ENCODE measurements at places on chromosomes 1 and 21.
A peak's percentile ranks its signal among the peaks of the same experiment; 100 is the strongest.

DNA sequence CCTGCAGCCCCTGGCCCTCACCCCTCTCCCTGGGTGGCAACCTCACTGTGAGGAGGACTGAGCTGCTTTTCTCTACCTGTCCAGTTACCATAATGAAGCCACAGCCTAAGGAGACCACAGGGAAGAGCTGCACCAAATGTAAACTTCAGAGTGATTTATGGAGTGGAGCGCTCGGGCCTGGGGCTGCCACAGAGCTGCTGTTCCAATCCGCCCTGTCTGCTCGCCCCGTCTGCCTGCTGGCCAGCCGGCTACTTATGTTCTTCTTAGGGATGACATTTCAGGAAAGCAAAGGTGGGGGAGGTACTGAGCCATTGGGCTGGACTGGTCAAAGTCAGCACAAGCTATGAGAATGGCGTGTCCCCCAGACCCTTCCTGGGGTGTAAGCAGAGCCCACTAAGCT is 17.9 kb downstream of the SYT6 start:
- no peak for DNase-seq

GRCh38 chr1:84164567-84165021 is 20.5 kb downstream of the PRKACB start:
- no peak for DNase-seq

GRCh38 chr1:237012788-237013383 is 8.6 kb upstream of the MT1HL1 start:
- no peak for DNase-seq

DNA sequence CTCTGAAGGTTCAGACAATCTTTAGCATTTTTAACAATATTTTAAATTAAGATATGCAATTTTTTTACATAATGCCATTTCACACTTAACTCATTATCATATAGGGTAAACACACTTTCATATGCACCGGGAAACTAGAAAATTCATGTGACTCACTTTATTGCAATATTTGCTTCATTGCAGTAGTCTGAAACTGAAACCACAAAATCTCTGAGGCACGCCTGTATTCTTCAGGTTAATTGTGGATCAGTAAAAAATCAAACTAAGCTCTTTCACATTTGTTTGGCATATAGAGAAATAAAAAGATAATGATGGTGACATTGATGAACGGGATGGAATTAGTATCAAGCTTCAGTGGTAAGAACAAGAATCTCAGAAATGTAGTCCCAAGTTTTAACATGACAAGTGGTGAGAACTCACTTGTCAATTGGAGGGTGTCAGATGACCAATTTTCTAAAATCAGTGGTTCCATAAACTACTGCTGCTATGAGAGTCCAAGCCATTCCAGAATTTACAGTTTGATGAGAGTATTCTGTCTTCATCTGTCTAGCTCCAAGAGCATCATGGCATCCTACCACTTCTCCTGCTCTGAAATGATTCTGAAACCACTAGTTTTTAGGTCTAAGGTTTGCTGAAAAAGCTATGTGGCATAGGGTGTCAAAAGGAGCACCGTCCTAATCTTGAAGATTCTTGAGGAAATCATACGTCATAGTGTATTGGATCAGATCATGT is 281.0 kb downstream of the PTPRC start:
- DNase-seq, result no peak

GRCh38 chr1:40783001-40783905 is at the start of gene KCNQ4:
KCNQ4 (plus strand) TSS chr1:40783787; CDS start chr1:40784094, 307 bp downstream.
- DNase-seq, result no peak

DNA sequence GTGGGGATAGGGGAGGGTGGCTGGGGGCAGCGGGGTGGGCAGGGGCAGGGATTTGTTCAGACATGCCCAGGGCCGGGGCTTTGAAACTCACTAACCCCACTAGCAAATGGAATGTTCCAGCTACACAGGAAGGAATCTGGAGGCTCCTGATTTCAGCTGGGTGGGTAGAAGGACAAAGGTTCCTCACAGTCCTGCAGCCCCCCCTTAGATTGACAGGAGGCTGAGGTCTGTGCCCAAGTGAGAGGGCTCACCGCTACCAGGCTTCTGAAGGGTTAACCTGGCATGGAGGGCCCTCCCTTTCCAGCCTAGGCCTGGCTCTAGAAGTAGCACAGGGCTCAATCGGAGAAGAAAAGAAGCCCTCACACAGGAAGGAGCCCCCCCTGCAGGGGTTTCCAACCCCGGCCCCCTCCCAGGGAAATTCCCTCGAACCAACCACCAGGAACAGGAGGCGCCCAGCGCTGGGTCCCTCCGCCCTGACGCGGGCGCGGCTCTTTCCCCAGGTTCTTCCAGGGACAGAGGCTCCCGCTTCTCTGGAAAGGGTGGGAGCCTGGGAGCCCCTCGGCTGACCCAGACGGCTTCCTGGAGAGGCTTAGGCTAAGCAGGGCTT is 3.3 kb downstream of the EPHA2 start:
- no peak for DNase-seq

DNA sequence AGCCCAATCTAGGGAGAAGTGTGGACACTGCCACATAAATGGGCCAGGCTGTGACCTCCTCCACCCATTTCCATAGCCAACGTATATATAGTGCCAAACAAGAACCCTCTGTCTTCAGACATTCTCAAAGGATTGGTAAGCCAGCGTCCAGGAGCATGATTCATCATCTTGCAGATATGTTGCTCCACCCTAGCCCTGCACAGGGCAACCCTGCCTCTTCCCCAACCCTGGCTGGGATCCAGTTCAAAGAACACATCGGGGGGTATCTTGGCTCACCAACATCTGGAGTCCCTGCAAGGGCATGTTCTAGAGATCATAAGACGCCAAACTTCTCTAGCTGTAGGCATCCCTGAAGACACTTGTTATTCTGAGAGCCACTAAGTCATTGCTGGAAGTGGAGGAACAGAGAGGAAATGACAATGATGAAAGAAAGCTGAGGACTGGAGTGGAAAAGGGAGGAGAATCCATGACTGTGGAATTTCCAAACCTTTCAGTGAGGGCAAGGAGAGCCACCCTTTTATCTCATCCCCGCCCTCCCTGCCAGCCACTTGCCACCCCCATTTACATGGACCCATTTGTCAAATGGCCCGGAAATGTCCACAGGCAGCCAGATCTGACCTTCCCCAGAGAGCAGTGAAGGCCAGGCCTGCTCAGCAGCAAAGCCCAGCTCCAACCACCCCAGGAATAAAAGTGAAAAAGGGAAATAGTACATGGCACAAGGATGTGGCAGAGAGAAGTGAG is 144.1 kb upstream of the CTTNBP2NL start:
- no peak for DNase-seq

GRCh38 chr1:236819856-236820255 is 24.8 kb downstream of the MTR start:
- no peak for DNase-seq

DNA sequence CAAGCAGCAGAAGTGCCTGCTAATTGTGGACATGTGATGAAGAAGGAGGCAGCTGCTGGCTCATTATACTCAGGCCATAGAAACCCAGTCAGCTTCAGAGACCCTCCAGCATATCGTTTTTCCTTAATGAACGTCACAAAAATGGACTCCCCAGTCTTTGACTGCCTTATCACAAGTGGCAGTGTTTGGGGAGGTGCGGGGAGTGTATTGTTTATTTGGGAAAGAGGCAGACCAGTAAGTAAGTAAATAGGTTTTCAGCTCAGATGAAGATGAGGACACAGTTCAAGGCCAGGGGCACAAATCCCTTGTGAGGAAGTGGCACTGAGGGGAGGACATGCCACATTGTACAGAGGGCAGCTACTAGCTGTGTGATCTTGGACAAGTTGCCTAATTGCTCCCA is 43.5 kb upstream of the NRDC start:
- no peak for DNase-seq

DNA sequence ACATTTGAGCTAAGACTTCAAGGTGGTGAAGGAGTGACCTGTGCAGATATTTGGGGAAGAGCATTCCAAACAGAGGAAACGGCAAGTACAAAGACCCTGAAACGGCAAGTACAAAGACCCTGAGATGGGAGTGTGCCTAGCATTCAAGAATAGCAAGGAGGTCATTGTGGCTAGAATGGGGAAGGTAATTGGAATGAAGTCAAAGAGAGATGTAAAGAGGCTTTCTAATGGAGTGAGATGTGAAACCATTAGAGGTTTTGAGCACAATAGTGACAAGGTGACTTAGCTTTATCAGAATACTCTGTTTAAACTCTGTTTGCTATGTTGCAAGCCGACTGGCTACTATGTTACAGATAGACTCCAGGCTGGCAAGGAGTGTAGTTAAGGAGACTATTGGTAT is 4.4 kb downstream of the CDC7 start:
- DNase-seq, result no peak

DNA sequence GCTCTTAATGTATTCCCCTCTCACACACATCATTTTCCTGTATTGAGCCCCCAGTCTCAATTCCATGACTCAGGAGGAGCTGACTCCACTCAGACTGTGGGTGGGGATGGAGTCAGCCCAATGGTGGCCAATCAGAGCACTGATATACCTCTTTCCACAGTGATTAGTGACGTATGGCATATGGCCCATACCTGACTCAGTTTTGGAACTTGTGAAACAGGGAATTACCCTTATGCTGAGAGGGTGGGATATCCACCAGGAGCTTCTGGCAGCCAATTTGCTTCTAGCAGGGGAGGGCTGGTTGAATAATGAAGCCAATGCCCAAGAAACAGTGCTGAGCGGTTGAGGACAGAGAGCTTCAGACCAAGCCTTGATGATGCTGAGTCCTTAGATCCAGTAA is 86.4 kb upstream of the SPATA6 start:
- DNase-seq, result no peak

DNA sequence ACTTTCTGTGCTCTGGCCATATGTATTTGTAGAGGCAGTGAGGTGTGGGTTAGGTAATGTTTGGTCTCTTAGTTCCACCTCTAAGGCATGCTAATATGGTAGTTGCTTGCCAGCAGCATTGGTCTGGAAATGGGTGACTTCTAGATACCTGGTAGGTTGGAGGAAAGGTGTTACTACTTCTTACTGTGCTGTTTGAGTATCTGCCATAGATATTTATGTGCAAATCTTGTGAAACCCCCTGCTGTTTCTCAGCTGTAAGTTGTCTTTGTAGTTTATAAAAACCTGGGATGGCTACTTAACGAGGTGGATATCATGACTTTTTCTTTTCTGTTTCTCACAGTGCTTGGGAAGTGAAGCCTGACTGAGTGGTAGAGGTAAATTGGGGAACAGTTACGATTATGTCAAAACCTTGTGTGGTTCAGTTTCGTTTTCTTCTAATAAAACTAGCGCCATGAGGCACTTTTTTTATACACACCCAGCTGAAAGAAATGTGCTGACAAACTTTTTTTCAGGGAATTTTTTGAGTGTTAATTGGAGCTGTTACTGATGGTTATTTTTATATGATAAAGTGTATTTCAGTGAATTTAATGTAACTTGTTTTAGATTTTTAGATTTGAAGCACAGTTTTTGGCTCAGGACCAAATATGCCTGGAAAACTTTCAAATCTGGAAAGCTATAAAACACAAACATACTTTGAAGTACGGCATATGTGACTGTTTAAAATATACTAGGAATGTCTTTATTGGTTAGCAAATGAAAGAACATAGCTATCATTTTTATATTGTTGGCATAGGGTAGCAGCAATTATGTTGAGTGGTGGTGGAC is 42.1 kb downstream of the CAMSAP2 start:
- peak; percentile 18 for DNase-seq

- DNase-seq, result peak; percentile 15
Measured at GRCh38 chr21:35358008-35358407, 308.9 kb upstream of the RUNX1 start.

- DNase-seq, result no peak
Measured at GRCh38 chr1:217096200-217096599, 373.0 kb upstream of the ESRRG start.

DNA sequence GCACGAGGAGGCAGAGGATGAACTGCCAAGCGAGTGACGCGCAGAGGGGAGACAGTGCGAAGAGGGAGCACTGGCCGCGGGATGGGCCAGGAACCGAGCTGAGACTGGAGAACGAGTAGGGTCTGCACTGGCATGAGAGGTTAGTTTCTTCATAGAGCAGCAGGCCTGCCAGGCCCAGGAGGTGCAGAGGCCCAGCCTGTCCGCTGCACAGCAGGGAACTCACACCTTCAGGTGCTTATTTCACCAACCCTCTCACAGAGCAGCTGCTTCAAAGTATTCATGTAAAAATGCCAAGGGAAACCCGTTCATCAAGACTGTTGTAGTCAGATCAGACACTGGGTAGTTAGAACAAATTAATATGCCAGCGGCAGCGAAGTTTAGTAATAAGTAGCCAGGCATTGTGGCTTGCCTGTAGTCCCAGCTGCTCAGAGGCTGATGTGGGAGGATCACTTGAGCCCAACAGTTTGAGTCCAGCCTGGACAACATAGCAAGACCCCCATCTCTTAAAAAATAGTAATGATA is 144.5 kb downstream of the SLC45A1 start:
- no peak for DNase-seq

GRCh38 chr1:87023326-87023725 is 108.9 kb downstream of the HS2ST1 start:
- DNase-seq, result no peak

DNA sequence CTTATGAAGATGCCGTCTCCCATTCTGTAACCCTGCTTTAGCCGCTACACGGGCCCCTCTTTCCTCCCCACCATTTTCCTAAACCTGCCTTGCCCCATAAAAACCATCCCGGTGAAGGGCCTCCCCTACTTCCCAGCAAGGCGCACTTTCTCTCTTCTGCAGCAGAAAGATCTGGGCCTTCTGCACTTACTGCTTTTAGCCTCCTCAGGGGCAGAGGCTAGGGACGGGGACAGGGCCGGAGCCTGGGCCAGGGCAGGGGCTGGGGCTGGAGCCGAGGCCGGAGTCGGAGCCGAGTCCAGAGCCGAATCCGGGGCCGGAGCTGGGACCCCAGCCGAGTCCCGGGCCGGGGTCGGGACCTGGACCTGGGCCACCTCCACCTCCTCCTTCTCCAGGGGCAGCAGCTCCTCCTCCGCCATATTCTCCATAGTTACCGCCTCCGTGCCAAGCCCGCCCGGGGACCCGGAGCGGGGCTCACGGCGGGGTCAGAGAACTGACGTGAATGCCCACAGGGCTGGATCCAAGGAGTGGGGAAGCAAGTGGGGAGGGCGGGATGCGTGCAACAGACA is 382 bp downstream of the TRMT1L start:
- peak; percentile 53 for DNase-seq

- peak; percentile 63 for DNase-seq
Measured at GRCh38 chr1:218339267-218339831, 5.8 kb upstream of the TGFB2 start.

- DNase-seq, result no peak
Measured at GRCh38 chr21:32887026-32887425, 115.5 kb upstream of the PAXBP1 start.

DNA sequence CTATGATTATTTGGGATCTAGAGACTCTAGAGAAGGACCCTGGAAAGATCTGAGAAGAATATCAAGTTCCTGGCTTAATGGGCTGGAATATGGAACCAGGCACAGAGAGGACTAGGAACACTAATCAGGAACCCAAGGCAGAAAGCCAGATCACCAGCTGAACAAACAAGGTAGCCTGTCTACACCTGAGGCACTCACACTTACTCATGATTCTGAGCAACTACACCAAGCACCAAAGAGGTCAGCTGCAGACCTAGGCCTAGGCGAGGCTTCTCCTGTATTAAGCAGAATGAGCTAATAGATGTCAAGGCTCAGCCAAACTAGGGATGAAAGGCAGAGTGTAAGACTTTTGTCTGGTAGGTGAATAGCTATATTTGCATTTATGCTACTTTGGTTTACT is 368.1 kb downstream of the LTN1 start:
- DNase-seq, result no peak

- no peak for DNase-seq
Measured at GRCh38 chr1:54329312-54330003, 76.7 kb downstream of the SSBP3 start.

All from NAMALWA (cell line).